ENCODE measurements at places on chromosomes 7 and 10.
A peak's percentile ranks its signal among the peaks of the same experiment; 100 is the strongest.

GRCh38 chr7:30974605-30975255, 11.0 kb downstream of the GHRHR start:
- no peak for DNase-seq
- no peaks in the 10 kb centered on the region for H3K36me3 ChIP-seq
- no peaks in the 10 kb centered on the region for H3K4me1 ChIP-seq

GRCh38 chr7:157493776-157494175, 157.0 kb downstream of the DNAJB6 start:
- H3K4me3 ChIP-seq, result no peak overlapping the region
- H3K4me1 ChIP-seq, result no peaks in the 10 kb centered on the region
- DNase-seq, result no peak
- no peaks in the 10 kb centered on the region for H3K36me3 ChIP-seq
- H3K27ac ChIP-seq, result no peak overlapping the region

DNA sequence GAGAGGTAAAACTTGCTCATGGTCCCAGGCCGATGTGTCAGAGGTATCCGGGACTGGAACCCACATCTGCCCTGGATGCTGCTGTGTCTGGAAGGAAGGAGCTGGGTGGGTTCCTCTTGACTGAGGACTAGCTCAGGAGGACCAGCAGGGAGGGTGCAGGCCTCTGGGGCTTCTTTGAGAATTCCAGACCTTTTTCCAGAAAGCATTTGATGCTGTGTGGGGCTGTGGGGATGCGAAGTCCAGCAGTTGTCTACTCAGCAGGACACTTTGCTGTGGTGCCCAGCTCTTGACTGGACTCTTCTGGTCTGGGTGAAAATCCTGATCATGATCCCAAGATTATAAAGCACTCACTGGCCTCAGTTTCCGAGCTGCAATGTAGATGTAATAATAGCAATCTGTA, 1.7 kb downstream of the RAMP3 start:
- no peaks in the 10 kb centered on the region for H3K27me3 ChIP-seq
- H3K36me3 ChIP-seq, result no peaks in the 10 kb centered on the region
- H3K27ac ChIP-seq, result peak overlapping the region; percentile 13
- peak overlapping the region; percentile 49 for H3K4me3 ChIP-seq

DNA sequence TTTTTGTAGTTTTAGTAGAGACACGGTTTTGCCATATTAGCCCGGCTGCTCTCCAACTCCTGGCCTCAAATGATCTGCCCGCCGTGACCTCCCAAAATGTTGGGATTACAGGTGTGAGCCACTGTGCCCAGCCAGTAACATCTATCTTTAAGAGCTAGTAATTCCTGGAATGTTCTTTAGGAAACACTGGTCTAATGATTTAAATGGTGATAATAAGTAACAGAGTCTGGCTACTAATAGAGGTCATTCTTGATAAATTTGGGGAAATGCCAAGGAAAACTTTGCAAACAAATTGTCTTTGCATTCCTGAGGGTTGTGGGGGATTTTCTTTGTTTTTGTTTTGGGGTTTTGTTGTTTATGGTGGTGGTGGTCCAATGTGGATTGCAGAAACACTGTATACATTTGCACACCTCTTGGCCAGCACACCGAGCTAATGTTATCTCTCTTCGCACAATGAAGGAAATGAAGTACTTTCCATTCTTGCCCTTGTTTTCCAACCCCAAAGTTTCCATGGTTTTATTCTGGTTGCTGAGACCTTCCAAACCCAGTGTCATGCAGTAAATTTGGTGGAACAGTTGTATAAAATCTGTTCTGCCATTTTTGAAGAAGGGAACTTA, 51.3 kb upstream of the WIPF3 start:
- no peaks in the 10 kb centered on the region for H3K36me3 ChIP-seq
- no peaks in the 10 kb centered on the region for H3K27me3 ChIP-seq
- no peak for DNase-seq
- H3K4me3 ChIP-seq, result no peak overlapping the region

DNA sequence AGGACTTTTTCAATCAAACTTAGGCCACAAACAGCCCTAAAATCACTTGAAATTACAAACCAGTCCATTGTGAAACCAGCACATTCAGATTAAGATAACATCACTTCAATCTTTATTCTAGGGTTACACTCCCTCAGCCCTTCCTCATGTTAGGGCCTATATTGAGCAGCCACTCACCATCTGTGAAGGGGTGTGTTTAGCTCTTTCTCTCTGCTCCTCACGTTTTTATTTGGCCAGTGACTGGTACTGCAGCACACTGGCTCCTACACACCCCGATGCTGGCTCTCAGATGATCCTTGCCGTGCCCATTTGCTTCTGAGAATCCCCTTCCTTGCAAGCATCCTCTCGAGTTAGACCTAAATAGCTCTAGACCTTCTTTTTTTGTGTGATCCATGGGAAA, 604.5 kb downstream of the INHBA start:
- H3K4me1 ChIP-seq, result no peaks in the 10 kb centered on the region
- H3K27ac ChIP-seq, result no peak overlapping the region
- H3K27me3 ChIP-seq, result no peaks in the 10 kb centered on the region

DNA sequence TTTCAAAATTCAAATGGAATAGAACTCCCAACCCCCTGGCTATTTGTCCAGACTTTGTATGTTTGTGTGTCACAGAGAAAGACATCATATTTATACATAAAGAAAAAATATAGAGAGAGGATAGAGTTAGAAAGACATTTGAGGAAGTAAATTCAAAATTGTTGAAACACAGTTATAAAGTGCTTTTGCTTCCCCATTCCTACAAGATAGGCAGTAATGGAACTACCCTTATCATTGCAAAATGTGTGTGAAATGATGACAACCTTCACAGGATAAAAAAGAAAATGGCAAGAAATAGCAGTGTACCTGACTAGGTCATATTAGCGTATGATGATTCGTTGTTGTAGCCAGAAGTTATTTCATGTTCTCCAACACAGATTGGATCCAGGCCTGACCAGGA, 63.1 kb downstream of the FZD1 start:
- H3K27ac ChIP-seq, result no peak overlapping the region
- DNase-seq, result no peak
- no peaks in the 10 kb centered on the region for H3K4me1 ChIP-seq
- H3K4me3 ChIP-seq, result no peak overlapping the region

DNA sequence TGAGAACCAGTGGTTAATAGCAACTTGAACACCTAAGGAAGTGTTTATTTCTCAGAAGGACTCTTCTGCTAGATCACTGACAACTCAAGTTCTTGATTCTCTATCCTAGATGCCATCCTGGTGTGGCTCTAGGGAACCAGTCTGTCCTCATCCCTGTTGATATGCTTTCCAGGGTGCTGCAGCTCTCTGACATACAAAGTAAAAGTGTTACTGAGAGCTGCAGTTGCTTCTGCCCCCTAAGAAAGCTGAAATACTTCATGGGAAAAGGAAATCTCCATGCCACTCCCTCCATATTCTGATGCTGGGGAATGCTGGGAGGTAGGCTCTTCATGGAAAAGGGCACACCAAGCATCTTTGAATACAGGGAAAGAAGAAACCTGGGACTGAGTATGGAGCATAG, 168.1 kb downstream of the KLF6 start:
- DNase-seq, result no peak
- H3K4me1 ChIP-seq, result no peaks in the 10 kb centered on the region
- H3K27ac ChIP-seq, result no peak overlapping the region
- H3K27me3 ChIP-seq, result no peaks in the 10 kb centered on the region
- no peak overlapping the region for H3K4me3 ChIP-seq

GRCh38 chr10:43372765-43373361, 1.4 kb downstream of the FXYD4 start:
- no peak overlapping the region for H3K27ac ChIP-seq
- no peak overlapping the region for H3K4me3 ChIP-seq
- no peak for DNase-seq
- no peaks in the 10 kb centered on the region for H3K27me3 ChIP-seq
- H3K4me1 ChIP-seq, result no peaks in the 10 kb centered on the region

GRCh38 chr7:19009936-19010280, 107.5 kb downstream of the TWIST1 start:
- no peak overlapping the region for H3K27ac ChIP-seq
- DNase-seq, result no peak
- H3K4me1 ChIP-seq, result no peaks in the 10 kb centered on the region
- no peaks in the 10 kb centered on the region for H3K27me3 ChIP-seq
- H3K36me3 ChIP-seq, result no peaks in the 10 kb centered on the region
- no peak overlapping the region for H3K4me3 ChIP-seq

- no peaks in the 10 kb centered on the region for H3K27me3 ChIP-seq
- H3K36me3 ChIP-seq, result no peaks in the 10 kb centered on the region
- no peak overlapping the region for H3K27ac ChIP-seq
- no peak for DNase-seq
- H3K4me1 ChIP-seq, result no peaks in the 10 kb centered on the region
These were observed 176.2 kb upstream of the NOBOX start for GRCh38 chr7:144579687-144580086.

- no peaks in the 10 kb centered on the region for H3K4me1 ChIP-seq
- no peaks in the 10 kb centered on the region for H3K36me3 ChIP-seq
- no peak for DNase-seq
- no peaks in the 10 kb centered on the region for H3K27me3 ChIP-seq
These were observed 417.0 kb downstream of the HTR7 start for GRCh38 chr10:90440870-90441269.

GRCh38 chr7:34821932-34822558, 164.0 kb downstream of the NPSR1 start:
- H3K27me3 ChIP-seq, result no peaks in the 10 kb centered on the region
- DNase-seq, result no peak
- no peaks in the 10 kb centered on the region for H3K36me3 ChIP-seq
- H3K4me3 ChIP-seq, result no peak overlapping the region
- H3K27ac ChIP-seq, result no peak overlapping the region

DNA sequence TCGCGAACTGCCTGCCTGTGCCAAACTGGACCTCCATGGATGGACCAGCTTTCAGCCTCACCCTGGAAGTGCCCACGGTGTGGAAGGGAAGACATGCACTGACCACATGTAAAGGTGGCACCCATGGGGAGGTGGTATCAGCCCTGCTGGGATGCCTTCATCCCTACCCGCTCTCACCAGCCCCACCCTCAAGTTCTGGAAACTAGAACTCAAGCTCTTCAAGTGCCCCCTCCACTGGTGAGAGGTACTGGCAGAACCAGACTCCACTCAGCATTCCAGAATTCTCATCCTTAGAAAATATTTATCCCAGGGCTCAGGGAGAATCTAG, 5.9 kb downstream of the ZNF488 start:
- H3K4me1 ChIP-seq, result no peaks in the 10 kb centered on the region
- H3K4me3 ChIP-seq, result no peak overlapping the region
- no peaks in the 10 kb centered on the region for H3K36me3 ChIP-seq

GRCh38 chr10:77782328-77783061, 144.1 kb downstream of the DLG5 start:
- H3K4me1 ChIP-seq, result no peaks in the 10 kb centered on the region
- H3K4me3 ChIP-seq, result no peak overlapping the region
- H3K27me3 ChIP-seq, result no peaks in the 10 kb centered on the region
- peaks cover 85% of the 10 kb centered on the region for H3K36me3 ChIP-seq
- no peak overlapping the region for H3K27ac ChIP-seq

GRCh38 chr7:110841840-110842545, 248.9 kb upstream of the LRRN3 start:
- H3K27me3 ChIP-seq, result no peaks in the 10 kb centered on the region
- H3K36me3 ChIP-seq, result no peaks in the 10 kb centered on the region
- no peaks in the 10 kb centered on the region for H3K4me1 ChIP-seq
- no peak for DNase-seq

DNA sequence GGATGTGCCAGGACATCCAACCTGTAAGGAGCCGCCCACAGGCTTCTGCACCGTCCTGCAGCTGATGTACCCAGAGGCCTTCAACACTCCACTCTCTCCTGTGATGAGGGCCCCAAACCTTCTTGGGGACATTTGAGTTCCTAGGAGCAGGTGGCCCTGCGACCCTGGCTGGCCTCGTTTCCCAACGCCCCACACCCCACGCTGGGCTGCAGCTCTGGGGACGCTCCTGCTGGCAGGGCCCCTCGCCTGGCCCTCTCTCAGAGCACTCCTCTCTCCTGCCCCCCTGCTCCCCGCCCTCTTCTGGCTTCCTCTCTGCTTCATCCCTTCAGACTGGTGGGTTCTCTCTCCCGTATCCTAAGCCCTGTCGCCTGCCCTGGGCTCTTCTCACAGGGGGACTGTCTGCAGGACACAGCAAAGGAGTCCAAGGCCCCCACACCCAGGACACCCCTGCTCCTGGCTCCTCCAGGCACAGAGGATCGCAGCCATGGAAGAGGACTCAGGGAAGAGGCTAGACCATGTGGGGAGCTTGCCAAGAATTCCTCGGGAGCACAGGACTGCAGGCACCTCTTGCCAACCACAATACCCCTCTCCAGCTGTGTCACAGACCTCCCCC, 541.4 kb downstream of the TCERG1L start:
- no peaks in the 10 kb centered on the region for H3K27me3 ChIP-seq
- no peak overlapping the region for H3K27ac ChIP-seq
- H3K4me1 ChIP-seq, result no peaks in the 10 kb centered on the region
- no peaks in the 10 kb centered on the region for H3K36me3 ChIP-seq
- H3K4me3 ChIP-seq, result no peak overlapping the region

Measured in esophagus squamous epithelium (tissue), 5 donors.